HCT116 (cell line): ENCODE measurements at places on chromosomes 6 and 20. TPM values are rescaled to one million over a fixed set of nuclear protein-coding genes. Genes with fewer than 3 reads are reported as not detected.

GRCh38 chr6:27133281-27134227 lies 113.9 kb upstream of the PRSS16 start:
- peak; percentile 69 for DNase-seq

- DNase-seq = peak; percentile 13
Observed at GRCh38 chr6:135088818-135089809, 34.5 kb upstream of the HBS1L start.

Gene NKX2-4
- total RNA-seq = not detected

Gene FAM209B
- not detected for total RNA-seq

DNA sequence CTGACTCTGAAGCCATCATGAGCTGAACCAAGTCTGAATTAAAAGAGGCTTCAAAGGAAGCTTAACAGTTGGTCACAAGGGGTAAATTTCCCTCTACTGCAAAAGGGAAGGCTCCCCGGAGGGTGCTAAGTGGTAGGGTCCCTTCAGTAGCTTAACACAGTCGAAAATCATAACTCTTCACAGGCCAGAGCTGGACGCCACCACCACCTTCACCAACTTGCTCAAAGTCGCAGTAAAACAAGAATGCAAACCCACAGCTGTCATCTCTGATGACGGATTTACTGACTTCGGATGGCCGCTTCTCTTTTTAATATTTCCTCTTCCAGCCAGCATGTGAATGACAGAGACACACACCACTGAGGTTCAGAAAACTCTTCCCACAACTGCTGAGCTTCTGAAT lies 144.7 kb upstream of the FBXL4 start:
- no peak for DNase-seq

Gene LHFPL5
- 0.71 TPM for total RNA-seq

DNA sequence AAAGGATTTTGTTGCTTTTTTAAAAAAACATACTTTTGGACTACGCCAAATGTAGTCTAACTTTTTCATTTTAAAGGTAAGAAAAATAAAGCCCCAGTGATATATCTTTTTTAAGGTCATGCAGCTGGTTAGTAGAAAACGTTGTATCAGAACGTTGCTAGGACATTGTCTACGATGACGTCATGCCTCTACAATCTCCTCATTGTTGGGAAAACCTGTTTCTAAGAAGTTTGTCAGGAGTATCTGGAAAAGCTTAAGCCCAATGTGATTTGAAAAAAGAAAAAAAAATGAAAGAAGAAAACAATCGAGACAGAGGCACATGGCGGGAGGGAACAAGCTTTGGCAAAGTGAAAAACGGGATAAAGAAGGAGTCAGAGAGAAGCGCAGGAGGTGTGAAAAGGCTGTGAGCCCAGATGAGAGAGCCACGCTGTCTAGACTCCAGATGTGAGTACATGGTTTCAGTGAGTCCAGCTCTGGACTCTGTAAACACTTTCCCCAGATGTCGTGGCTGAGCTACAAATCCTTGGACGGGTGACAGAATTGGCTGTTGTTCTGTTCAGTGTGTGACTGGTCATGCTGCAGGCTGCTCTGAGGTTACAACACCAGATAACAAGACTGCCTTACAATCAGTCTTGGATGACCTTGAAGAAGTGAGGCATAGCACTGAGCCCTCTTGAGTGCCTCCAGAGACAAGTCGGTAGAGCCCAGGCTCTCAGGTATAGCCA lies 656.7 kb upstream of the ID4 start:
- DNase-seq = no peak

DNA sequence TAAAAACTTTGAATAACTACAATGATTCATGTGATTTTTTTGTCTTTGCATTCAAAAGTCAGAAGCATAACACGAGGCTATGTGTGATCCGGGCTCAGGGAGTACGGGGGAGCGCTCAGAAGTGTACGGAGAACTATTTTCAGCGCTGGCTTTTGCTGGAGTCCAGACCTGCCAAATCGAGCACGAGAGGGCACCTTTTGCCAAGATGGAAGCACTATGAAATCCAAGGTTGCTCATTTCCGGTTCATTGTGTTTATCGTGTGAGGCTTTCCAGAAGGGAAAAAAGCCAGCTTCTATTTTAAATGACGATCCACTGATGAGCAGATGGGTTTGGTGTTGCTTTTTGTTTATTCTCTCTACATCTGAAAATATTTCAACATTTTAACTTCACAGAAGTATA lies 11.3 kb downstream of the RAMACL start:
- DNase-seq = no peak

GRCh38 chr6:146028252-146028795 lies 538 bp upstream of the GRM1 start:
- DNase-seq = no peak

Gene DDX43
- total RNA-seq = not detected

Gene AK9
- 3.5 TPM for total RNA-seq

Gene MTHFD1L
- 127 TPM for total RNA-seq

DNA sequence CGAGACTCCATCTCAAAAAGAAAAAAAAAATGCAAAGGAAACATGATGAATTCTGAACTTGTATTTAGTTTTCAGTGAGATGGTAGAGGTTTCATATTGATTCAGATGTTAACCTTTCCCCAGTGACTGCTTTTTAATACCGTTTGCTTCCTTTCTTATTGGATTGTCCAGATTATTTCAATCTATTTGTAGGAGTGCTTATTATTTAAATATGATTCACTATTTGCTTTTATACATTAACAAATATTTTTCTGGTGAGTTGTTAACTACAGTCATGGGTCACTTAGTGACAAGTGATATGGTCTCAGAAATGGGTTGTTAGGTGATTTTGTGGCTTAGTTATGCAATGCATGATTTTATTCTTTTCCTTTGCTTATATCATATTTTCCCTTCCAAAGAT lies 8.4 kb downstream of the PI3 start:
- no peak for DNase-seq

Gene NR2E1
- total RNA-seq = not detected

Gene MUC22
- total RNA-seq = not detected

Gene GJE1
- not detected for total RNA-seq

GRCh38 chr6:112562301-112563231 lies 215.4 kb downstream of the RFPL4B start:
- no peak for DNase-seq

Gene TBXT
- not detected for total RNA-seq

Gene CST1
- not detected for total RNA-seq

DNA sequence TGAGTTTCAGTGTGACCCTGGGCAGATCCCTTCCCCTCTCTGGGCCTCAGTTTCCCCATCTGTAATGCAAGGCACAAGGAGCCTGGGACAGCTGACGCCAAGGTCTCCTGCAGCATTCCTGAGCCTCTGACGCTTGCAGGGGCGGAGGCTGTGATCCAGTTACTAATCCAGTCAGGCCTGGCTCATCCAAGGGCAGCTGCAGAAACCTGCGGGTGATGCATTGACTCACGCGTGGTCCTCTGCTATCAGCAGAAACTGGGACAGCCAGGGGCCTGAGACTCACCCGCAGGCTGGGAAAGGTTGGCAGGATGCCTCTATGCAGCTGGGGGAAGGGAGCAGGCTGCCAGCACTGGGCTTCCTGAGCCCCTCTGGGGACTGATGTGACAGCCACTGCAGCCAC lies 65.0 kb upstream of the SIRPA start:
- peak; percentile 56 for DNase-seq

- DNase-seq = no peak
Observed at GRCh38 chr6:69816026-69816425, 19.2 kb upstream of the LMBRD1 start.

- no peak for DNase-seq
Observed at GRCh38 chr6:148842296-148843019, 95.6 kb downstream of the UST start.

Gene METTL24
- not detected for total RNA-seq

Gene TOX2
- total RNA-seq = 39.6 TPM

GRCh38 chr20:63241272-63241671 lies 5.6 kb downstream of the BIRC7 start:
- DNase-seq = no peak

DNA sequence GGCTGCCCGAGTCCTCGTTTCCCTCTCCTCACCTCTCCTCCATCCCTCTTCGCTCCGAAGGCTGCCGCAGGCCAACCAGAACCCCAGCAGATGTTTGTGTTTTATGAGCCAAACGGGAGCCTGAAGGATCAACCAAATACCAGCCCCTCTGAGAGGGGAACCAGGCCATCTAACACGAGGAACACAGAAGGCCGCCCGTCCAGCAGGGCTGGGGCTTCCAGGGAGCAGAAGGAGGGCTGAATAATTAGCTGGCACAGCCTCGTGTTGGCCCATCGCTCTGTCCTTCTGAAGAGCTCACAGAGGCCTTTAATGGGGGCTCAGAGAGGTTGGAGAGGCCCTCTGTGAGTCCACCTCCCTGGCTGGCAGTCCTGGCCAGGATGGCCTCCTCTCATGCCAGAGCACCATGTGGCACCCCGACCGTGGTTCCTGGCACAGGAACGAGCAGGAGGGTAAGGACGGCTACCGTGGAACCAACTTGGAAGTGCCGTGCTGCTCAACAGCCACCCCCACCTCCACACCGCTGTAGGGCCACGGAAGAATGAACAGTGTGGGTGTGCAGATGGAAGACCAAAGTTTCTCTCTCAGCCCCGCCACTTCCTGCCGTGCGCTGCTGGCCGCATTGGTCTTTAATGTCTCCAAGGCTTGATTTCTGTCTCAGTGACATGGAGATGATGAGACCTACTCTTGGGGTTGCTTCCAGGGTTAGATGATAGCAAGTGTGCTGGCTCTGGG lies 155.2 kb downstream of the SCML4 start:
- no peak for DNase-seq

- no peak for DNase-seq
Observed at GRCh38 chr6:135141728-135142127, 39.4 kb upstream of the MYB start.

Gene MOG
- not detected for total RNA-seq

DNA sequence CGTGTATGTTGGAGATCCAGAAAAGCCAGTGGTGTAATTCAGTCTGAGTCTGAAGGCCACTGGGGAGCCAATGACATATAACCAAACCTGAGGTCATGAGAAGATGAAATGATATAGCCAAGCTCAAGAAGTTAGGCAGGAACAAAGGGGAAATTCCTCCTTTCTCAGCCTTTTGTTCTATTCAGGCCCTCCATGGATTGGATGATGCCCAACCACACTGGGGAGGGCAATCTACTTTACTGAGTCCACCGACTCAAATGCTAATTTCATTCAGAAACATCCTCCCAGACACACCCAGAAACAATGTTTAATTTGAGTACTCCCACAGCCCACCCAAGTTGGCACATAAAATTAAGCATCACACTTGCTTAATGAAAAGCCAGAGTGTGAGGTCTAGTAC lies 183.6 kb downstream of the GJA1 start:
- DNase-seq = no peak

Gene ZGPAT
- 30.6 TPM for total RNA-seq

DNA sequence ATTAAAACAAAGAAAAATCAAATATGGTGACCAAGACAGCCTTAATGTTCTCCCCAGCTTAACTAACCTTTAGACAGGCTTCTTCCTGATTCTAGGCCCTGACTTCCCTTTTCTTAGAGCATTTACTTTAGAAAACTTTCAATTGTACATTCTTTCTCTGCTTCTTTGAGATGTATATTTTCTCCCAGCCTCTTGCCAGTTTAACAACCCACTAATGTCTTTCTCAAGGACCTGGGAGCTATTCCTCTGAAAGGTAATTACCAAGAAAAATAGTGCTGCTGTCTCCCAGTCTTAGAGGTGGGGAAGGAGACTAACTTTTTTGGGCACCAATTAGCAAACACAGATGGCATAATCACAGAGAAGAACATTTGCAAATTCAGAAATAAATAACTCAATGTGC lies 62.8 kb upstream of the KCNQ5 start:
- no peak for DNase-seq

Gene HAO1
- 0.12 TPM for total RNA-seq

- DNase-seq = no peak
Observed at GRCh38 chr6:135281227-135281626, 100.1 kb downstream of the MYB start.

GRCh38 chr20:37853823-37854375 lies 49.0 kb upstream of the VSTM2L start:
- DNase-seq = no peak

DNA sequence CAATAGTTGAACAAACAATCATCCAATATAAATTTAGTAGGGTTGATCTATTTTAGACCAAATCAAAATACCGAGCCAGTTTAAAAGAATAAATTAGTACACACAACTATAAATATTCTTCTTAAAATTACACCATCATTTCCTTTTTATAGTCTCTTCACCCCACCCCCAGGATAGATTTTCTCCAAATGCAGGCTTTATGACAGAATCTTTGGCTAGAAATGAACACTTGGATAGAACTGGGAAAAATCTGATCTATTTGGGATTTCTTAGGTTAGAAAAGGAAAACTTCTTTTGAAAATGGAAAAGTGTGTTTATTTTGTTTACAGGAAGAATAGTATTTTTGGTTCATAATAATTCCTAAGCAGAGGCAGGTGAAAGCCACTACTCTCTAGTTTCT lies 74.6 kb downstream of the HMGN3 start:
- no peak for DNase-seq

Gene ADGB
- not detected for total RNA-seq

DNA sequence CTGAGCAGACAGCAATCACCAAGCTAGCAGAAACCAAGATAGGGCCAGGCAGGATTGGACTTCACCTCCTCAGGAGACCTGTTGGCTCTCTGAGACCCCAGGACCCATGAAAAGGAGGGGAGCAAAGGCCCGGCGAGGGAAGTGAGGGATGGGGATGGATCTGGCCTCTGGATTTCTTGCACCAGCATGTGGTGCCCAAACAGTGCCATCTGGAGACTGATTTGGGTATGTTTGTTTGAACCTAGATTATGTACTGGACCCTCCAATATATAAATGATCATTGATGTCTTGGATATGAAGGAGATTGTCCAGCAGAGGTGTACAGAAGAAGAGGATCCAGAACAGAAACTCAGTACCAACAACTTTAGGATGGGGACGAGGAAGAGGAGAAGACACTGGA lies 83.4 kb upstream of the LY86 start:
- DNase-seq = no peak

Gene TBX18
- total RNA-seq = 14.4 TPM

- no peak for DNase-seq
Observed at GRCh38 chr6:55320696-55321086, 6.6 kb upstream of the GFRAL start.

- DNase-seq = no peak
Observed at GRCh38 chr6:104357928-104358327, 501.8 kb downstream of the HACE1 start.

- DNase-seq = no peak
Observed at GRCh38 chr20:63963348-63963741, 6.4 kb downstream of the ZNF512B start.

GRCh38 chr20:20664795-20665589 lies 47.5 kb downstream of the RALGAPA2 start:
- peak; percentile 18 for DNase-seq

GRCh38 chr6:136148523-136148922 lies 101.6 kb downstream of the MTFR2 start:
- no peak for DNase-seq

Gene LAMA4
- total RNA-seq = 2.2 TPM
